Stimulated activated CD8-positive, alpha-beta memory T cell treated with anti-CD3 and anti-CD28 coated beads, Interleukin-15, amount 100 ng/mL, for 24 hours (primary cell): ENCODE measurements at places on chromosomes 2 and 18.

GRCh38 chr18:3044931-3045698, 32.2 kb upstream of the LPIN2 start:
- no peak for DNase-seq

DNA sequence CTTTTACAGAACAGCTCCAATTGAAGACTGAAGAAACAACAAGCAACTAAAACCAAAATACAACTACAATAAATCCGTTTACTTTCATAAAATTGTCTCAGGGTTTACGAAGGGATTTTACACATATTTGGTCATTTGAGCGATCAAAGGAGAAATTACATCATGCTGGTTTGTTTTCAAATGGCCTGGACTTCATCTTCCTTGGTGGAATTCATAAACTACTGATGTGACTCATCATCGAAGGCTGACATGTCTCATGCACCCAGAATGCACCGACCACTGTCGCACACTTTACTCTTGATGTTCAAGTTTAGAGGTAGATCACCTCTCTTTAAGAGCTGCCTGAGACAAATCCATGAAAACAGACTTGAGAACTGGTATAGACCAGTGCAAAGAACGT, 25.6 kb upstream of the PMAIP1 start:
- no peak for DNase-seq

GRCh38 chr2:231701456-231702373, 6.6 kb upstream of the PTMA start:
- no peak for DNase-seq

DNA sequence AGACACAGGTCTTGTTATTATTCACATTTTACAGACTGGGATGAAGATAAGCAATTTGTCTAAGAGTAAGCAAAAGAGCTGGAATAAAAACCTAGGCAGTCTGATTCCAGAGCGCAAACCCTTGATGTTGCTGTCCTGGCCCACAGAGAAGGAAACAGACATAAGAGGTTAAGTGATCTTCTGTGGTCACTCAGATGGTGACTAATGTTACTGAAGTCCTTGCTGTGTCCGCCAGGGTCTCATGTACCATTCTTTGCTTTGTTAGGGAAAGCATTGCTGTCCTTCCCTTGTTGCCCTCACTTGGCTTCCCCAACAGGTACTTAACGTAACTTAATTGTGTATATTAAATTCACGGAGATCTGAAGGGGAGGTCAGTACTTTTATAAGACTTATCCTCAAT, 14.9 kb upstream of the FAP start:
- DNase-seq, result no peak

DNA sequence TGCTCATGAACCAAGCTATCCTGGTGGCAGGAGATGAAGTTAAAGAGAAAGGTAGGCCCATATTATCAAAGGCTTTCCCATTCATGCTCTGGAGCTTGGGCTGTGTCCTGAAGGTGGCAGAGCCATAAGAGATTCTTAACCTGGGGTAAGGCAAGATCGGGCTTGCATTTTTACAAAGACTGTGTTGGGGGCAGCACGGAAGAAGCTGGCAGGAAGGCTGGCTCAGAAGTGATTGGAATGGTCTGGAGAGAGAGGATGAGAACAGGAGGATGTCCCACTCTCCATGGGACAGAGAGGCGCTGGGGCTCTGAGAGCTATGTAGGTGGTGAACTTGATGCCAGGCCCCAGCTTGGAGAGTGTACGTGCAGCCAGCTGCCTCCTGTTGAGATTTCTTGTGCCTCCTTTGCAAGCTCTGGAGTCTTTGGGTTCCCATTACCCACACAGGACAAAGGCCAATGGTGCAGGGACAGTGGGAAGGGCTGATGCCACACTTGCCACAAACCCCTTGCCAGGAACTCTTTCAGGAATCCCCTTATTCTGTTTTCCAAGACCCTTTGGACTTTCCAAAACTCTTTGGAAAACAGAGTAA, 40.6 kb upstream of the FZD5 start:
- no peak for DNase-seq

DNA sequence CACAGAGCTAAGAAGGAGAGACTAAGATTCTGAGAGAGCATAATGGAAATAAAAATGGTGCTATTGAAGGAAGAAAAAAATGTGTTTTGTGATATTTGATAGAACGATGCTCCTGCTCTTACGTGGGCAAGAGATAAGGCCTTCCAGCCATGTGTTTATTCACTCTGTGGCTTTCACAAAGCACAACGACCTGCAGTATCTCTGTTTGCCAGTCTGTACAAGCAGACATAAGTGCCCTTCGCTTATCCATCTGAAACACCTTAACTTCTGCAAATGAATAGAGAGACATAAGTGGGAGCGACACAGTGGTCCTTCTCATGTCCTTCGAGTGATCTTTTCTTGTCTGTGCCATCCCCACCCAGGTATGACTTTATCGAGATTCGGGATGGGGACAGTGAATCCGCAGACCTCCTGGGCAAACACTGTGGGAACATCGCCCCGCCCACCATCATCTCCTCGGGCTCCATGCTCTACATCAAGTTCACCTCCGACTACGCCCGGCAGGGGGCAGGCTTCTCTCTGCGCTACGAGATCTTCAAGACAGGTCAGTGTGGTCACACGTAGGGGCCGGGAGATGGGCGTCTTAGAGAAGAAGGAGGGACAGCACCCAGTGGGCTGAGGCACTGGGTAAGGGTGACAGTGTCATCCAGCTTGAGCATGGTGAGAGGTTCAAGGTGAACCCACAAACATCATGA, 33.7 kb downstream of the NRP2 start:
- no peak for DNase-seq

DNA sequence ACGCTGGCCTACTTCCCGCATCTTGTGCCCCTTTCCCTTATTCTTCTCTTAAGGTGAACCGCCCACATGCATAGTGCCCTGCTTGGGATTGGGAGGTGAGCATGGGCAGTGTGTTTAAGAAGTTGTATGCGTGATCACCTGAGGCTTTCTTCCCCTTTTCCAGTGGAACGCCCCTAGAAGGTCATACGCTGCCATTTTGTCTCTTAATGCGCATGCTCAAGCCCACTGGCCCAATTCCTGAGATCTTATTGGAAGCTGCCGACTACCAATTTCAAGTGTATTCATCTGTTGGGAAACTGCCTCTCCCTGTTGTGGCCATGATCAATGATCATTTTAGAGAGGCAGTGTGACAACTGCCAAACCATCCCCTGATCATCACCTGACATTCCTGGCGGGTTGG, 3.3 kb upstream of the CETN1 start:
- no peak for DNase-seq

DNA sequence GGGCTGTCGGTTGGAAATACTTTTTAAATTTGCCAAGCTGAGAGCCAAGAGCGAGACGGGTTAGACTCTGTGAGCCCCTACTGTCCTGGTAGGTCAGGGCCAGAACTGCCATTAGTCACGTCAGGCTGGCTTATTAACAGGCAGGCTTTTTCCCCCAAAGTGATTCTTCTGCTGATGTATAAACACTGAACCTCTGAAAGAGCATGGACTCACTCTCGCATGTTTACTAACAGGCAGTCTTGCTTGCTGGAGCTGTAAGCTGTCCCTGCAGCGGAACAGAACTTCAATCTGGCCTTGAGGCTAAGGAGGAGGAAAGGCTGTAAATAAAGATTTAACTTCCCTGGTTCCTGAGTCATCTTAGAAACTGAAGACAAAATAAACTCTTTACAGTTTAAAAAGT, 288.4 kb downstream of the PIEZO2 start:
- no peak for DNase-seq

- no peak for DNase-seq
These were observed 27.3 kb downstream of the LPIN2 start for GRCh38 chr18:2985628-2986027.

GRCh38 chr18:809985-810642, 1.9 kb downstream of the YES1 start:
- no peak for DNase-seq

DNA sequence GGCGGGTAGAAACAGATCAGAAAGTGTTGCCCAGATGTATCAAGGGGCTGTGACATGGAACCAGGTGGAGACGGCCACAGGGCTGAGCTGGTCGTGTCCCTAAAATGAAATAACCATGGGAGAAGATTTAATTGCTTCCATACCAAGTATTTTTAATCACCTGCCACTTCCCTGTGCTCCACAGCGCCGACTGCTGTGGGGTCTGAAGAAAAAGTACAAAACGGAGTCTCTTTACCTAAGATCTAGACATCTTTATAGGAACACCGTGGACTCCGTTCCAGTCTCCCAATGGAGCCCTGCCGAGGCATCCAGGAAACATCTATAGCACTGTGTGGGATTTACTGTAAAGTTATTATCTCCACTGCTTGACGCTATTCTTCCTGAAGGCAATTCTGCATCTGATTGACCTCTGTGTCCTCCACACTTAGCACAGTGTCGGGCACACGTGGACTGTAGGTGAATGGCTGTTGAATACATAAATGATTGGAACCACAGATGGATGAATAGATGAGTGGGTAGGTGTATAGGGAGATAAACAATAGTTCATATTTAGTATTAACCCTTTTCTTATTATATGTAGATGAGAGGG, 21.6 kb upstream of the GYPC start:
- no peak for DNase-seq
